Left renal cortex interstitium (tissue), 4 donors: ENCODE measurements at places on chromosomes 16 and 17. TPM values are rescaled to one million over a fixed set of nuclear protein-coding genes. Genes with fewer than 3 reads are reported as not detected.

GRCh38 chr16:25172831-25173230 lies 43.9 kb upstream of the AQP8 start:
- no peak for DNase-seq

DNA sequence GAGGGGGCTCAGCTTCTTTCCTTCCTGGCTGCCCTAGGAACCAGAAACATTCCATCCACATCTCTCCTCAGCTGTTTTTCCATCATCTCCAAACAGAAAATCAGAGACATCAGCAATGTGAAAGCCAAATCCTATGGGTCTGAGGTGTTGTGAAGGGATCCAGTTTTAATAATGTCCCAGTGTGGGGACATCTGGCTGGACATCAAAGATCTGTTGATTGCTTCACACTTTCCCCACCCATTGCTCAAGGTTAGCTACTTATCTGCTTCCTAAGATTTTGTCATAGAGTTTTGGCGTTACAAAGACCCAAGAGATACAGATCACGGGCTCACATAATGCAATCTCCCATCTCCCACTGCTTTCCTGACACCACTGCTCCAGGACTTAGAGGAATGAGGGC lies 47.8 kb upstream of the AXIN2 start:
- DNase-seq = no peak

DNA sequence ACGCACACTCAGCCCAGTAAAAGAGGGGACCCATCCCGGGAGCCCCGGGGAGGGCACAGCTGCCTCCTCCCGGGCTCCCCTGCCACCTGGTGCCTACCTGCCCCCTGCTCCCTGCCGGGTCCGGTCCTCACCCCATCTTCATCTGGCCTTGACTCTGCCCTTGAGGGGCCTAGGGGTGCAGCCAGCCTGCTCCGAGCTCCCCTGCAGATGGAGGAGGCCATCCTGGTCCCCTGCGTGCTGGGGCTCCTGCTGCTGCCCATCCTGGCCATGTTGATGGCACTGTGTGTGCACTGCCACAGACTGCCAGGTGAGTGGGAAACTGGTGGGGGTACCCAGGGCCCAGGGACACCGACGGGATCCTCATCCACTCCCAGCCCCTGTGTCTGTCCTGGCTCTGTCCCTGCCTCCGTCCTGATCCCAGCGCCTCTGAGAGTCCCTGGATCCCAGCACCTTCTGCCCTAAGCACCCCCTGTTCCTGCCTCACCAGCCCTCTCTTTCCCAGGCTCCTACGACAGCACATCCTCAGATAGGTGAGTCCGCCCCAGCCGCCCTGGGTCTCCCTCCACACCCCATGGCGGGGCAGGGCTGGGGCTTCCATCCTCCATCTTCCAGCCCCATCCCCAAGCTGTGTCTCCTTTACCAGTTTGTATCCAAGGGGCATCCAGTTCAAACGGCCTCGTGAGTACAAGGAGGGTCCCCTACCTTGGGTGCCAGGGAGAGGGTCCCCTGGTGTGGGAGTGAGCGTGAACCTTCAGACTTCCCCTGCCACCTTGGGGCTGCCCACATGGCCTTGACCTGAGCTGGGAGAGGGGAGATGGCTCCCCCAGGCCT lies 574 bp downstream of the LAT start:
- DNase-seq = no peak

- no peak for DNase-seq
Observed at GRCh38 chr17:15392326-15392741, 50.9 kb upstream of the TEKT3 start.

GRCh38 chr17:16444258-16444886 lies 29.0 kb downstream of the TRPV2 start:
- DNase-seq = no peak

GRCh38 chr16:1525871-1526607 lies 7.4 kb upstream of the TMEM204 start:
- DNase-seq = no peak

- DNase-seq = no peak
Observed at GRCh38 chr16:58343562-58343961, 48.7 kb upstream of the GINS3 start.

DNA sequence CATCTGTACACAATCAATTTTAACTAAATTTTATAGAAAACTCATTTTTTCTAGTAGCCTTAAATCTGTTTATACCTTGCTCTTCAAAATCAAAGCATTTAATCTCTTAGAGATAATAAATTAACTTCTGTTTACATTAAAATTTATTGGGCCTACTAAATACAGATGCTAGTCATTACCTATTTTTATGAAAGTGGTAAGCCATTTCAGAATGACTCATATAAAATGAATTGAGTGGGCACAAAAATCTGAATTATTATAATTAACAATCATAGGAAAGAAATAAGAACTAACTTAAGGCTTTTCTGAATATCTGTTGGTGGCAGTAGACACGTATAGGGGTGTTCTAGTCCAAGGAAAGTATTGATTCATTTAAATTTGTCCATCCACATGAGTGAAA lies 157.9 kb downstream of the KCNJ2 start:
- DNase-seq = no peak

DNA sequence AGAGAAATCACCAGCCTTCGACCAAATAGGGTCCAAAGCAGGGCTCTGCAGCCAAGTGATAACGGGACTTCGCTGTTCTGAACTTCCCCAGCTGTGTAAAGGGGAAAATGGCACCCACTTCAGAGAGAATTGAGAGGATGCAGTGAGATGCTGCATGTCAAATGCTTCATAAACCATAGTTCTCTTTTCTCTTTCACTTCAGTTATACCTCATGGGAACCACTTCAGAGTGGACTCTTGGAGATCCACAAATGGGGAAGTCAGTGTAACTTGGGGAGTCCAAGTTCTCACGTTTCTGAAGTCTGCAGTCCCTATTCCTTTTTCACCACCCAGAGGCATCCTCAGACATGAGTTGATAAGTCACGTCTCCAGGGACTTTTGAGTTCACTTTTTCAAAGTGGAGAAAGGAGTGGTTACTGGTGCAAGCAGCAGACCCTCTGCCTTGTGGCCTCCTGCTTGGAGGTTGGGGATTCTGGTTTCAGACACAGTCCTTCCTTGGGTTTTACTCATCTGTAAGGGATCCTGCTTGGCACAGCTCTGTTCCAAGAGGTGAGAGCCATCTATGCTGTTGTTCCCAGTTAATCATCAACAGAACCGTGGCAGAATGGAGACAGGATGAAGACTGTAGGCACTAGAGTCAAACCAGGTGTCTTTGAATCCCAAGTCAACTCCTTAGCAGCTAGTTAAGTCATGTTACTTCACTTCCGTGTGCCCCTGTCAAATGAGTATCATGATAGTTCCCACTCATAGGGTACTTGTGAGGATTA lies 123.4 kb upstream of the NOL11 start:
- DNase-seq = no peak

- peak; percentile 61 for DNase-seq
Observed at GRCh38 chr16:10181196-10182162, 749 bp downstream of the GRIN2A start.

GRCh38 chr16:23581764-23582163 lies 14.4 kb downstream of the NDUFAB1 start:
- no peak for DNase-seq

DNA sequence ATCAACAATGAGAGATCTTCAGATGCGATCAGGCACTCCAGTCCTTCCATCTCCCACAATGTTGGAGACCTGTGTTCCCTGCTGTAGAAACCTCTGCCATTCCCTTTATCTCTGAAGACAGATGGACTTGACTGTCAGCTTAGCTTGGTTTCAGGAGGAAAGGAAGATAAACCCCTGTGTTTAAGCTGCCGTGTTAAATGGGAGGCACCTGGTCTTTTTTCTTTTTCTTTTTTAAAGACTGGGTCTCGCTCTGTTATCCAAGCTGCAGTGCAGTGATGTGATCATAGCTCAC lies 63.1 kb downstream of the USP22 start:
- no peak for DNase-seq

DNA sequence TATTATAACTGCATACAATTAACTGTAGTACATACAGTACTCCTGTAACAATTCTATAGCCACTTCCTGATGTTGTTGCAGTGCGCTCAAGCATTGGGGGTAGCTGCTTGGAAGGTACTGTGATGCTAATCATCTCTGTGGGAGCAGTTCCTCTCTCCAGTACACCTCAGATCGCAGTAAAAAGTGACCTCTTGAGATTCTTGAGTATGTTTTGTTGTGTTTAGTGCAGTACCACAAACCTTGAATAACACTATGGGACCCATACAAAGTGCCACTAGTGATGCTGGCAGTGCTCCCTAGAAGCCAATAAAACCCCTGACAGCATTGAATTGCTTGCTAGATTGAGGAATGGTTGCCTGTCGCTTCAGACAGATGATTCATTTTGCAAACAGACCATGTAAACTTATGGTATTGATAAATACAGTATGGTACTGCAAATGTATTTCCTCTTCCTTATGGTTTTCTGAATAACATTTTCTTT lies 193.0 kb downstream of the SPECC1 start:
- no peak for DNase-seq

DNA sequence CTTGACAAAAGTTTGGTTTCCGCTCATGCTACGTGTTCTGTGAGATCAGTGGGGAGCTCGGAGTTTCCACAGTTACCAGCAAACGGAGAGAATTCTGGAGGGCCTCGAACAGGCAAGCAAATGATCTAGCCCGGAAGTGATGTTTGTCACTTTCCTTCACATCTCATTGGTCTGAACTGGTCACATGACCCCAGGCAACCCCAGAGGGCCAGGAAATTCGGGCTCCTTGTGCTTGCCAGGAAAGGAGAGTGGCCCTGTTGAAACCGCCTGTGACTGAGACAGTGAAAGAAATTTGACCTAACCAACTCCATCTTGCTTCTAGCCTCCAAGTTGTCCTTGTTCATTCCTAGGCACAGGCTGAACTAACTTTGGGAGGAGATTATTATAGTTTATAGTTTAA lies 23.0 kb downstream of the SPPL2C start:
- no peak for DNase-seq

GRCh38 chr17:3867606-3868005 lies 21.6 kb upstream of the NCBP3 start:
- no peak for DNase-seq

DNA sequence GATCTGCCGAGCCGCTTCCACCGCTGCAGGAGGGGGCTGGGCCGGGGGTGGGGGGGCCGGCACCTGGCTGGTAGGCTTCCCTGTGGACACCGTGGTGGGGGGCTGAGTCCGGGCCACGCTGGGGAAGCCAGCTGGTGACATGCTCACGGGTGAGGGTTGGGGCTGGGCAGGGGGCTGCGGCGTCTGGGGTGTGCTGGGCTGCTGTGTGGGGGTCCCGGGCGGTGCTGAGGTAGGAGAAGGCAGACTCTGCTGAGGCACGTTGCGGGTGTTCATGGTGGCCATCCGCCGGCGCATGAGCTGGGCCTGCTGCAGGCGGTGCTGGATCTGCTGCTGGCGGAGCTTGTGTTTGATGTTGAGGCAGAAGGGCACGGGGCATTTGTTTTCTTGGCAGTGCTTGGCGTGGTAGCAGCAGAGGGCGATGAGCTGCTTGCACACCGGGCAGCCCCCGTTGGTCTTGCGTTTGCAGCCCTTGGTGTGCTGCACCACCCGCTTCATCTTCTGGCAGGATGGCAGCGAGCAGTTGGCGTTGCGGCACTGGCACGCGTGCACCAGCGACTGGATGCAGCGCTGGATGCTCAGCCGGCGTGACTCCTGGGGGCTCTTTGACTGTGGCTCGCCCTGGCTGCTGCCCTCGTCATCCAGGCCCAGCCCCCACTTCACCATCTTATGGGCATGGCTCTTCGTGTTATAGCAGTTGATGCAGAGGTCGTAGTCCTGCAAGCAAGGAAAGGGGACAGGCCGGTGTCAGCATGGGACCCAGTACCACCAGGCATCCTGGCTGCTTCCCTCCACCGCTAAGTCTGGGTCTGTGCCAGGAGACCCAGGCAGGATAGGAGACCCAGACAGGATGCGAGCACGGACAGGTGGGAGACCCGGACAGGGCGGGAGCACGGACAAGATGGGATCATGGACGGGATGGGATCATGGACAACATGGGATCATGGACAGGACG lies 12.1 kb upstream of the TRAP1 start:
- DNase-seq = no peak

DNA sequence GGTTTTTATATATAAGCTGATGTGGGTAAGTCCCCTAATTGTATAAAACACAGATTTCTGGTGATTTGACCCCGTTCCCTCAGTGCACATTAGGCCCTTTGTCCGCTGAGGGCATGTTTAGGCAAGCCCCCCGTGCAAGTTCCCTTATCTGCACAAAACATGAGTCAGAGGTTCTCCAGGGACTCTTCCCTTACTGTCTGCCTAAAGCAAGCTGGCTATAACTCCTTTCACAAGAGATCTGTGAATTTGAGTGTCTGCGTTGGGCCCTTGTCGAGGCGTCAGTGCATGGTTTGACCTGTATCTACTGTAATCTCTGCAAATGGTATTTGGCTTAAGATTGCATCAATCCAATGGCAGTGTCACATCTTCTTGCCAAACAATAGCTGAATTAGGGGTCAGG lies 712.8 kb downstream of the CDH8 start:
- no peak for DNase-seq

DNA sequence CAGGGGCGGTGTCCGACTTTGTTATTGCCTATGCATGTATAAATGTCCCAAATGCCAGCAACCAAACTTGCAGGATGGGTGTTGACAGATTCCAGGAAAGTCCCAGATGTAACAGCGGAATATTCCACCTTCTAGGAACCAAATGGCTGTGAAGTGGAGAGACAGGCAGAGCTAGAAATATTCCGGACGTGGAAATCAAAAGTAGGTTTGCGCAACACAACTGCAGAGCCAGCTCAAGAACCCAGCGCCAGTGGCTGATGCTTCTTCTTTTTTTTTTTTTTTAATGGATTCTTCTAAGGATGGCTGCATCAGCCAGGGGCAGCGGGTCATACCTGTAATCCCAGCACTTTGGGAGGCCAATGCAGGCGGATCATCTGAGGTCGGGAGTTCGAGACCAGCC lies 601.7 kb downstream of the MAF start:
- no peak for DNase-seq

DNA sequence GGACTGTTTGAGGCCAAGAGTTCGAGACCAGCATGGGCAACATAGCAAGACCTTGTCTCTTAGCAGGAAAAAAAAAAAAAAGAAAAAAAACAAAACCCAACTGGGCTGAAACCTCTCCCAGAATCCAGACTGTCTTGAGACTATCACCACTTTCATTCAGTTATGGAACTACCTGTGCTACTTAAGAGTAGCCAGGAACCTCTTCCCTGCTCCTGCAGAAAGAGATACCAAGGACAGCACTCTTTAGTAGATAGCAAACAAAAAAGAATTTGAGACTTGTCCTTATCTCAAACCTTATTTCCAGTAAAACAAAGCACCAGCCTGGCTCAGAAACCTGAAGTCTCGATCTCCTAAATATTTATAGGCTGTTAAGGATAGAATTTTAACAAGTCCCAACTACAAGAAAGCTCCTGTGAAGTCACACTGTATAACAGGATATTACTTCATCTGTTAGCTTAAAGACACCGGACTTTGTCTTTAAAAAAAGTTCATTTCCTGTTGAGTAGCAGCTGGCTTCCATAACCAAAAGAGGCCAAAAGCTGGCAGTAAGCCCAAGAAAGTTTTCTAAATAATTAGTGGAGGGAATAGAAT lies 5.1 kb downstream of the CDR2 start:
- DNase-seq = no peak

- no peak for DNase-seq
Observed at GRCh38 chr17:39863244-39863917, 731 bp downstream of the IKZF3 start.

GRCh38 chr17:21034340-21035235 lies 8.2 kb downstream of the USP22 start:
- DNase-seq = no peak

EPX gene
- 0.46 TPM for polyA plus RNA-seq

RNU2-1 gene
- polyA plus RNA-seq = 1.0 TPM

CPHXL gene
- polyA plus RNA-seq = not detected

ELAC2 gene
- 72.7 TPM for polyA plus RNA-seq

SLFN12L gene
- 0.20 TPM for polyA plus RNA-seq

SLC5A11 gene
- polyA plus RNA-seq = 6.3 TPM

CCDC144A gene
- 0.68 TPM for polyA plus RNA-seq

EVPL gene
- polyA plus RNA-seq = 24.7 TPM
